ENCODE measurements at places on chromosomes 4 and X.
A peak's percentile ranks its signal among the peaks of the same experiment; 100 is the strongest.

GRCh38 chrX:106726485-106727437 lies at the start of gene RNF128:
Gene RNF128, plus strand, starts transcription at chrX:106726701. Its CDS starts 213 bp downstream, at chrX:106726914.
- no peaks in the 10 kb centered on the region for H3K36me3 ChIP-seq
- H3K27ac ChIP-seq: no peak within 1 kb of the TSS
- DNase-seq: no peak
- peak within 1 kb of the TSS; percentile 20 for H3K4me3 ChIP-seq
- no peaks in the 10 kb centered on the region for H3K4me1 ChIP-seq
- no peaks in the 10 kb centered on the region for H3K27me3 ChIP-seq

DNA sequence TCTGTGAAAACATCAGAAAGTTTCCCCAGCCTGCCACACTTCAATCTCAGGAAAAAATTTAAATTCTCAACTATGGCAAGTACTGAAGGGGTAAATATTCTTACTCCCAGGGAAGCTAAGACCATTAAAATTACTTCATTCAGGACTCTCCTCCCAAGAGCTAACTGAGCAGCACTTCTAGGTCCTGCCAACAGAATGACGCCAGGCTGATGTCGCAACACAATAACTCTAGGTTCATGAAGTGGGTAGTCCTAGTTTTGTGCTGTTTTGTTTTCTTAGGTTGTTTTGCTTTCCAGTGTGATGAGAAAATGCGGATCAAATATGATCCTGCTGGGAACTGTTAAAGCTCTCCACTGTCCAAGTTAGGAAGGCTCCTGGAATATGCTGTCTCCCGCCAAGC lies 180.0 kb downstream of the NKX6-1 start:
- no peak overlapping the region for H3K27ac ChIP-seq
- DNase-seq: no peak
- no peaks in the 10 kb centered on the region for H3K27me3 ChIP-seq
- no peaks in the 10 kb centered on the region for H3K4me1 ChIP-seq
- no peak overlapping the region for H3K4me3 ChIP-seq

GRCh38 chr4:140260227-140260626 lies 106.2 kb upstream of the MAML3 start:
- DNase-seq: no peak
- no peaks in the 10 kb centered on the region for H3K36me3 ChIP-seq
- H3K4me3 ChIP-seq: no peak overlapping the region
- no peaks in the 10 kb centered on the region for H3K4me1 ChIP-seq
- no peak overlapping the region for H3K27ac ChIP-seq

- H3K4me3 ChIP-seq: no peak overlapping the region
- DNase-seq: no peak
- H3K36me3 ChIP-seq: no peaks in the 10 kb centered on the region
- H3K27me3 ChIP-seq: no peaks in the 10 kb centered on the region
Measured at GRCh38 chr4:111618908-111619307, 526.3 kb upstream of the FAM241A start.

DNA sequence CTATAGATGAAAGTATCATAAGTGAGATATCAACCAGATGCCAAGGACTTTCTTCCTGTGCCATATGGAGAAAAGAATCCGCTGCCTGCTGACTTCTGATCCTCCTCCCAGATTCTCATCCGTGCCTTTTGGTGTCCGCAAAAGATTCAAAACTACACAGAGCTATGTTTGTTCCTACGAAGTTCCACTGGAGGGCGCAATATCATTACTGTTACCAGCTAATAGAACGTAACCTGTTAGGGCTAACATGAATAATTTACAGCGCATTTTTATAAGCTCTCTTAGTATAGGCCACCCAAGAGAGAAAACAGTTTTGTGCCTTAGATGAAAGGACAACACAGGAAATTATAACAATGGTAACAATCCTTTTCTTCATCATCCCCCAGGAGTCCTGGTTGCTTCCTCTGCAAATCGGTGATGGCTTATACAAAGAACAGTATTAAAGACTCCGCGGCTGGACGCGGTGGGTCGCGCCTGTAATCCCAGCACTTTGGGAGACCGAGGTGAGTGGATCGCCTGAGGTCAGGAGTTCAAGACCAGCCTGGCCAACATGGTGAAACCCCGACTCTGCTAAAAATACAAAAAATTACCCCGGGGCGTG lies 22.8 kb upstream of the CENPVL3 start:
- no peaks in the 10 kb centered on the region for H3K4me1 ChIP-seq
- H3K27me3 ChIP-seq: no peaks in the 10 kb centered on the region
- no peaks in the 10 kb centered on the region for H3K36me3 ChIP-seq

GRCh38 chrX:31223817-31224216 lies 152.0 kb upstream of the FTHL17 start:
- no peaks in the 10 kb centered on the region for H3K27me3 ChIP-seq
- no peaks in the 10 kb centered on the region for H3K4me1 ChIP-seq
- no peak for DNase-seq
- H3K4me3 ChIP-seq: no peak overlapping the region

GRCh38 chr4:185086053-185086452 lies 57.0 kb upstream of the SLC25A4 start:
- H3K4me3 ChIP-seq: no peak overlapping the region
- no peaks in the 10 kb centered on the region for H3K4me1 ChIP-seq
- H3K36me3 ChIP-seq: no peaks in the 10 kb centered on the region
- H3K27me3 ChIP-seq: no peaks in the 10 kb centered on the region

DNA sequence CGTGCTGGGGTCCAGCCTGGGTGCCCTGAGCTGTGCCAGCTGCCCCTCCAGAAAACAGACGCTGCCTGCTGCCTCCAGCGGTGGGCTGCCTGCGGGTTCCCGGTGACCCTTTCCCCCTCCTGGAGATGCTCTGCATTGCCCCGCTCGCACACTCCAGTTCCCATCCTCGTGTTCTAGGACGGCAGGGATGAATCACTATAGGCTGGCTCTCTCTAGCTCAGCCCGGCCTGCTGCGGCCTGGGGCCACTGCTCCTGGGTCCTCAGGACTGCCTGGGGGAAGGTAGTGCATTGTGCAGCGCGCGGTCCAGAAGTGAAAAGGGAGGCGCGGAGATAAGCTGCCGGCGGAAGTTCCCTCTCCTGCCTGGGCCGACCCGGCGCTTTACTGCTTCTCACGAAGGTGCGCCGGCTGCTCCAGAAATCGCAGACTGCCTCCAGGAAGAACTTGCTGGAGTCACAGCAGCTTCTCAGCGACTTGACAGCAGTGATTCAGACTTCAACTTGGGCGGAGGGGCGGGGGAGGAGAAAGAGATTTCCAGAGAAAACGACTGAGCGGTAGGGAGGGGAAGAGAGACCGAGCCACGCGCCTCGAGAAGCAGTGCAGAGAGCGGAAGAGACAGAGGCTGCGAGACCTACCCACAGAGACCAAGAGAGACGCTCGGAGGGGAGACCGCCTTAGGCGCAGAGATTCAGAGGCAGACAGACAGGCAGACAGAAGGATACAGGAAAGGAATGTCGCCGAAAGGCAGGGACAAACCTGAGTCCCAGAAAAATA lies 6.7 kb upstream of the MSX1 start:
- no peak overlapping the region for H3K27ac ChIP-seq
- peaks cover 3% of the 10 kb centered on the region for H3K4me1 ChIP-seq
- peaks cover 10% of the 10 kb centered on the region for H3K27me3 ChIP-seq
- H3K4me3 ChIP-seq: peak overlapping the region; percentile 43

- no peaks in the 10 kb centered on the region for H3K4me1 ChIP-seq
- no peak for DNase-seq
- no peak overlapping the region for H3K4me3 ChIP-seq
- no peak overlapping the region for H3K27ac ChIP-seq
- H3K27me3 ChIP-seq: peaks cover 5% of the 10 kb centered on the region
- H3K36me3 ChIP-seq: no peaks in the 10 kb centered on the region
Measured at GRCh38 chr4:1565598-1566295, 118.4 kb downstream of the FAM53A start.

- no peak overlapping the region for H3K4me3 ChIP-seq
- H3K36me3 ChIP-seq: no peaks in the 10 kb centered on the region
- no peak for DNase-seq
- H3K4me1 ChIP-seq: no peaks in the 10 kb centered on the region
- H3K27me3 ChIP-seq: no peaks in the 10 kb centered on the region
Measured at GRCh38 chrX:37875675-37876074, 28.3 kb upstream of the DYNLT3 start.

DNA sequence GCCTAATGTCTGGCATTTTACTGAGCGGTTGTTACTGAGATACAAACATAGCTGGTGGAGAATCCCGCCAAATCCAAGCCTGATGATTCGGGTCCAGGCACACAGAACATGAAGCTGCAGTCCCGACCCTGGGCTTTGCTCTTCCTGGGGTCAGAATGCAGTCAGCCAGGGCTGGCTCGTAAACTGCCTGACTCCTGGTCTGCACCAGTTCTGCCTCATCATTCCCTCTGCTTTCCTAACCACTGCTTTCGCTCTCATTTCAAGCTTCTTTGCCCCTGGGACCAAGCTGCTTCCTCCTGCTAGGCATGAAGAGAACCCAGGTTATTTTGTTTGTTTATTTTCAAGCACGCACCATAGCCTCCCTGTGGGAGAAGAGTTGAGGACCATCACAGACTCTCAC lies 39.3 kb downstream of the GATB start:
- no peak overlapping the region for H3K27ac ChIP-seq
- H3K36me3 ChIP-seq: peaks cover 9% of the 10 kb centered on the region
- H3K27me3 ChIP-seq: no peaks in the 10 kb centered on the region
- H3K4me1 ChIP-seq: no peaks in the 10 kb centered on the region

GRCh38 chrX:40298069-40298468 lies 200.3 kb upstream of the BCOR start:
- no peak overlapping the region for H3K4me3 ChIP-seq
- H3K36me3 ChIP-seq: no peaks in the 10 kb centered on the region
- DNase-seq: no peak
- H3K4me1 ChIP-seq: no peaks in the 10 kb centered on the region
- H3K27me3 ChIP-seq: no peaks in the 10 kb centered on the region

All from naive thymus-derived CD4-positive, alpha-beta T cell (primary cell).